ENCODE measurements at places on chromosomes 12 and 14.
A peak's percentile ranks its signal among the peaks of the same experiment; 100 is the strongest.

DNA sequence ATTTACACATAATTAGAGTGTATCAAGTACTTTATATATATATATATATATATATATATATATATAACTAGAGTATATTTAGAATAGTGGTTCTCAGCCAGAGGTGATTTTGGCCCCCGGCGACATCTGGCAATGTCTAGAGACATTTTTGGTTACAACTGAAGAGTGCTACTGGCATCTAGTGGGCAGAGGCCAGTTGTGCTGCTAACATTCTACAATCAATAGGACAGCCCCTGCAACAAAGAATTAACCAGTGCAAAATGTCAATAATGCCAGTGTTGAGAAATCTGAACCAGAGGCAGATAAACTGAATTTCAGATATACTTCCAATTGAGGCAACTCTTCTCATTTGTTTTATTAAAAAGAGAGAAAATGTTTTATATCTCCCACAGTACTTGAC lies 8.9 kb downstream of the GTF2A1 start:
- DNase-seq = no peak

DNA sequence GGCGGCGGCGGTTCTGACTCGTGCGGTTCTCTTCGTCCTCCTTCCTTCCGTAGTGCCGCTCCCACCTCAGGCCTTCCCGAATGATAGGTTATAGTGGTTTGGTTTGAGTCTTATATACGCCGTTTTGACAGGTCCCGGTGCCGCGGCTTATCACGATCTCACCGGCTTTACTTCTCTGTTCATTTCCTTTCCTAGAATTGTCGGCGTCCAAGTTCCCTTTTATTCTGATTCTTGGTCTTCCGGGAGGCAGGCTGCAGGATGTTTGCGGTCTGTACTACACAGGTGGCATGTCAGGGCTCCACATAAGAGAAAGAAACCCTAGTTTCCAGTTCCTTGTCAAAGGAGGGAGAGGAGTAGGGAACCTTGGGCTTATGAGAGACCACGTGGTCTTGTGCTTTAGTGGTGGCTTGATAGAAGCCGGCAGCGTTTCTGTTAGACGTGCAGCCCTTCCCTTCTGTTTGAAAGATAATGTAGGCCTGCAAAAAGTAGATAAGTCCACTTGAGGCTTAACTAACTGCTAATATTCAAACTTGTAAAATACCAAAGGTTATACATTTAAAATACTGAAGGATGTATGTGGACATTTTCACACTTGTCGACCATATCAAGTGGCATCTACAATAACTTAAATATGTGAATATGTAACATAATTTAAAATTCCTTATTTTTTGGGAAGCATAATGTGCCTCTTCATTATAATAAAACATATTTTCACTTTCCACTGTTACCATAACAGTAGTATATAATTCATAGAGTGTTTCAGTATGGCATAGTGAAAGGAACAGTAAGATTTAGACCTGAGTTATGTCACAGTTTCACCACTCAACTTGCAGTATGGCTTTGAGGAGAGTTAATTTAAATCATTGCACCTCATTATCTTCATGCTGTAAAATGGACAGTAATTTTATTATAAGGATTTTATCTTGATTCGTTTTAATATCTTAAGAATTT lies 804 bp downstream of the USP15 start:
- peak; percentile 1 for DNase-seq

DNA sequence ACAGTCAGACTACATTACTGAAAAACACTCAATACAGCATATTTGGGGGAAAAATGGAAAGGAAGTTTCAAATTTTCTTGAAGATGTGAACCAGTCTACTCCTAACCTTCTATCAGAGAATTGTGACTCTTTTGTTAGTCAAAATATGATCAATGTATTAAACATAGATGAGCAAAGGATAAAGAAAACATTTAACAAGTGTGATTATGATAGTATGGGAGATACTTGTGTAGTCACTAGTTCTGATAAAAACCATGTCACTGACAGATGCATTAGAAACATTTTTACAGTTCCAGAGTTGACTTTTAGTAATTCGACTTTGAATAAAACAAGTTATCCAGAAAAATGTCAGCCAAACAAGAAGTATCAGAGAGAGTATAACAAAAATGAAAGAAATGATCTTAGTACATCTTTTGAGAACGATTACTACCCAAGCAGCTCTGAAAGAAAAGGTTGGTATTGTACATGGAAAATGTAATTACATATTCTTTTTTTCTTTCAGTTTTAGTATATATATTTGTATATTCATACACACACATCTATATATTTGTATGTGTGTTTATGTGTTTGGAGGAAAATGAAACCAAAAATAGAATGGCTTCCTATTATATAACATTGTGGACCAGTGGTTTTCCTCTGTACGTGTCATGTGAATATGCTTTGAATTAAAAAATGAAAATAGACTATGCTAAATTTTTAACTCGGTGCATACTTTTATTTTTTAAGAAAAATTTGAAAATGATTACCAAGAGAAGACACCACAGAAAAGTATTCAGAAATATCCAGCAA lies 63.3 kb upstream of the ABCD2 start:
- no peak for DNase-seq

DNA sequence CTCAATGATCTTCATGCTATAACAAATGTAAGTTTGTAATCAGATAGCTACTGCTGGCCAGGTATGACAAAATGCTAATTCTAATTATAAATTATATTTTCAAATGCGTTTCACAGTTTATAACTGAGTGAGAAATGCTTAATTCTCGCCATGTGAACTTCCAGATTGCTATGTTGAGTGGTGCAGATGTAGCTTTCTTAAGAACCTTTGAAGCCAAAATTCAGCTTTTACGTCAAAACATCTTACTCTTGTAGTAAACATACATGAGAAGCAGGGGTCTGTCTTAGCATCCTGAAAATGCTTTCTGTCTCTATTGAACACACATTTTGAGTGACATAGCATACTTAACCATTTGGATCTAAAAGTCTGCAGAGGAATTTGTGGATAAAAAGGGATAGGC lies 176.5 kb upstream of the PRICKLE1 start:
- DNase-seq = no peak

DNA sequence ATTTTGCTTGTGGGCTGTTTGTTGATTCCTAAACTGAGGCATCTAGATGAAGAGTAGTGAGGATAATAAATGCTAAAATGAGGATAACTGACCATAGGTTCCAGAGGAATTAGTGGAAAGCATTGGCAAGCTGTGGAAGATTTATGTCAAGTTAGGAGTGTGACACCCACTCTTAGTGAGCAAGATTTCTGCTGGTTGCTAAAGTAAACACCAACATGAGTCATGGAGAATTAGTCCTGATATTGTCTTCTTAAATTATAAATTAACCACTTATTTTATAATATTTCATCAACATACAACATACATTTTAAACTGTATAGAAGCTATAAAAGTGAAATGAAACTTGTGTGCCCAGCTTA lies 328.2 kb downstream of the RPL10L start:
- DNase-seq = no peak

DNA sequence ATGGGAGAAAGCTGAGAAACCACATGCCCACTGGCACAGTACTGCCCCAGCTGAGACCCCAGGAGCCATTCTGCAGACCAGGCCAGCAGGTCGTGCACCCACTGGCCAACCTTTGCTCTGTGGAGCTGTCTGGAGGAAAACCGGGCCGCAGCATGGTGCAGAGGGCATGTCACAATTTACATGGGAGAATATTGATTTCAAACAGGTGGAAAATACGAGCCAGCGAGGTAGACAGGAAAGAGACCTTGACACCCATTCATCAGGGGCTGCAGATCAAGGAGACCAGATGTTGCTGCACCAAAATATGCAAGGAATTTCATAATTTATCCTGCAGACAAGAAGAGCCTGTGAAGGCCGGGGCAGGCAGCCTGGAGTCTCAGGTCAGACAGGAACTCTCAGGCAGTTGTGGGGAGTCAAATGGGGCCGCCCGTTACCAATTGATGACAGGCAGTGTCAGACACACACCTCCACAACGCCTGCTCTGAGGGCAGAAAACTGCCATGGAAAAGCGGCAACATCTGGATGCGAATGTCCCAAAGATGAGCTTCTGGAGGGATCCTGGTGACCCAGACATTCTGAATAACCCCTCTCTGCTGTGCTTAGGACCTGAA lies 74.6 kb upstream of the BCL11B start:
- DNase-seq = no peak

DNA sequence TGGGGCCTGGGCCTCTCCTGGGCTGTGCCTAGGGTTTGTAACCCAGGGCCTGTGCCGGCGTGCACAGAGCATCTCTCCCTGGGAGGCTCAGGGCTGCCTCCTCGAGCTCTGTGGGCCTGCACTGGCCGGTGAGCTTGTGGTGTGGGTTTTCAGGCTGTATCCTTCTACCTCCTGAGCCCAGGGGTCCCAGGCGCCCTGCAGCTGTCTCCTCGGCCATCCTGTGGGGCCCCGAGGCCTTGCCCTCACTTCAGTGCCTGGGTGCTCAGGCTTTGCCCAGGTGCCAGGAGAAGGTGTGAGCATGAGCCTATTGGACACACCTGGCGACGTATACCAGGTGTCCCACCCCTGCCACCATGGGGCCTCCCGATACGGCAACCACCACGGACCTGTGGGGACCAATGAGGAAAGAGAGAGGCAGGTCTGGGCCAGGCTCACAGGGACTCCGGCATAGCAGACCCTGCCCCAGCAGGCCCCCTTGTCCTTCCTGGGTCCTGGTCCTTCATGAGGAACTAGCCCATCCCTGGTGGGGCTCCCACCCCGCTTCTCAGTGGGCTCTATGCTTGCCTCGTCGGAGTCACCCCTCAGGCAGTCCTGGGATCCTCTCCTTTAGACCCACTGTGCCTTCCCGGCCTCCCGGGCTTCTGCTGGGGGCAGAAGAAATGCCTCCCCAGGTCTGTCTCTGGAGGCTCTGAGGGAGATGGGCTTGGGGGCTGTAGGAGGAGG lies 400.2 kb downstream of the TMEM121 start:
- DNase-seq = no peak

- no peak for DNase-seq
Observed at GRCh38 chr12:67468549-67469245, 179.8 kb upstream of the DYRK2 start.

- peak; percentile 68 for DNase-seq
Observed at GRCh38 chr12:57124261-57124877, 3.9 kb upstream of the LRP1 start.

DNA sequence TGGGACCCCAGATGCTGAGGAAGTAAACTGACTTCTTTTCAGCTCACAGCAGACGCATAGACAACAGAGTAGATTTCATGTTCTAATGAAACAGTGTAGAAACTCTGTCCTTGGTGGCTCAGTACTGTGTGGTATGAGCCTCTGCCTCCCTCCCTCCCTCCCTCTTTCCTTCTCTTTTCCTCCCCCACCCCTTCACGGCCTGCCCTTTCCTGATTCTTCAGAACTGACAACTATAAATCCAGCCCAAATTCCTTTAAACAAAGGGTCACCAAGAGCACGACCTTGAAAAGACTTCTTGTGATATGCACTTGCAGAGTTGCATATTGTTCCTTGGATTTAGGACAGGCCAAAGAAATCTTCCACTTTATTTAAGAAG lies 164.0 kb downstream of the ETV6 start:
- DNase-seq = no peak

DNA sequence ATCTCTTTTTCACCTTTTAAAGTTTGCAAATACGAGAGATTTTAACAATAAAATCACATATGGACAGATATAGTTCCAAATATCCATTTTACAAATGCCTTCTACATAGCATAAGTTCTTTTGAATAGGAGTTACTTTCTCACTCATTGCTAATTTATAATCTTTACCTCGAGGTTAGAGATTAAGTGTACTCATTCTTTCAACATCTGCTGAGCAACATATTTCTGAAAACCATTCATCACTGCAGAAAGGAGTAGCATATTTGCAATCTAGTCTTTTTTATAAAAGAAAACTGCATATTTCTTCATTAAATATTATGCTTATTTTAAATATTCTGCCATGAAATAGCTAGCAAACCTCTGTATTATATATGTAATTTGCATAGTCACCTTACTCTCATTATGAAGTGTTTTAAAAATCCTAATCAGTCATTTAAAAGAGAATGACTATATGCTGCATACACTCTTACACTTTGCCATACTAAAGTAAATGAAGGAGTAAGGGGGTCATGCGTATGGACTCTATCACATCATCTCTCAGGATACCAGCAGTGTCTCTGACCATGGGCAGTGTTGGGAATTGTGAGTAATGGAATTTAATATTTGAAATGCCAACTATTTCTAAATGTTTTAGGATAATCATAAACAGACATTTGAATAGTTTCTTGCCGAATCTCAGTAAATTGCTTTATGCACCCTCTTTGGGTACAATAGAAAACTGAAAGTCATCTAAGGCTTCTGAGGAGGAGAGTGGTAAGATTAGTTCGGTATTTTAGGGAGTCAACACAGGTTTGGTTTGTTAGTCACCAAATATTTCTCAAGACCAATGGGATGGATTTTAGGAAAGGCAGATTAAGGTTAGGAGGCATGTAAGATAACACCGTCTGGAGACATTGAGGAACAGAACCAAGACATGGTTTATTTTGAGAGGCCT lies 524.8 kb upstream of the ATP2B1 start:
- no peak for DNase-seq

- DNase-seq = no peak
Observed at GRCh38 chr12:110936367-110937103, 16.2 kb upstream of the MYL2 start.

GRCh38 chr14:30974628-30975027 lies 50.8 kb upstream of the AP4S1 start:
- no peak for DNase-seq

DNA sequence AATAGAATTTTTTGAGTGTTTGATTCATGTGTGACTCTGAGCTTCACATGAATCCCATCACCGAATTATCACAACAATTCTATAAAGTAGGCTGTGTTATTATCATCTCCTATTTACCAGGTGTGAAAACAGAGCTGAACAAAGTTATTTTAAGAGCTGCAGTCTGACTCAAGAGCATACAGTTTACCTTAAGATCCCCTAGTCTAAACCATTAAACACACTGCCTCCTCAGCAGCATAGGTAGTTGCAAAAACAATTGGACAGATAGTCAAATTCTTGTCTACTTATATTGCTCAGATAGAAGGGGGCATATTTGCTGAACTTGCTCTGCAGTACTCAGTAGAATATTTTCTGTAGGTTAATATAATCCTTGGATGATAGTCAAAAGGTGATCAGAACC lies 219.8 kb upstream of the ATP2B1 start:
- DNase-seq = no peak

DNA sequence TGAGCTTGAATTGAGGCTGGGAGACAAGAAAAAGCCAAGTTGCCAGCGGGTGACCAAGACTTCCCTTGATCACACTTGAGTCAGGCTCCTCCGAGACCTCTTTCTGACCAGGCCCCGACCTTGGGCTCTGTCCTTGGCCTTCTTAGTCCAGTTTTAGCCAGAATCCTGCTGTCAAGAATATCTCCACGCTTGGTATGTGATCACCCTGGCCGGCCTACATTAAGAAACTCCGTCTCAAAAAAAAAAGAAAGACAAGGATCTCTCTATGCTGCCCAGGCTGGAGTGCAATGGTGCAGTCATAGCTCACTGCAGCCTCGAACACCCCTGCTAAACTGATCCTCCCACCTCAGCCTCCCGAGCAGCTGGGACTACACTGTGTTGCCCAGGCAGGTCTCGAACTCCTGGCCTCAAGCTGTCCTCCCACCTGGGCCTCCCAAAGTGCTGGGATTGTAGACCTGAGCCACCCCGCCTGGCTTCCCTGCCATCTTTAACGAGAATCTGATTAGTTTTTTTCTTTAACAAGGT lies 1.0 kb upstream of the ITPK1 start:
- no peak for DNase-seq

- peak; percentile 37 for DNase-seq
Observed at GRCh38 chr12:12744546-12745305, 27.6 kb downstream of the CDKN1B start.

- no peak for DNase-seq
Observed at GRCh38 chr12:53726946-53727309, 324 bp downstream of the CALCOCO1 start.

GRCh38 chr12:71760471-71760870 lies 5.8 kb downstream of the RAB21 start:
- DNase-seq = no peak

- DNase-seq = peak; percentile 81
Observed at GRCh38 chr12:119679081-119679480, 11.1 kb downstream of the PRKAB1 start.
